Hematopoietic multipotent progenitor cell treated with erythropoietin and hydrocortisone succinate and interleukin-3 and kit ligand, for 8 days (in vitro differentiated cells): ENCODE measurements at places on chromosomes 11 and 22.

DNA sequence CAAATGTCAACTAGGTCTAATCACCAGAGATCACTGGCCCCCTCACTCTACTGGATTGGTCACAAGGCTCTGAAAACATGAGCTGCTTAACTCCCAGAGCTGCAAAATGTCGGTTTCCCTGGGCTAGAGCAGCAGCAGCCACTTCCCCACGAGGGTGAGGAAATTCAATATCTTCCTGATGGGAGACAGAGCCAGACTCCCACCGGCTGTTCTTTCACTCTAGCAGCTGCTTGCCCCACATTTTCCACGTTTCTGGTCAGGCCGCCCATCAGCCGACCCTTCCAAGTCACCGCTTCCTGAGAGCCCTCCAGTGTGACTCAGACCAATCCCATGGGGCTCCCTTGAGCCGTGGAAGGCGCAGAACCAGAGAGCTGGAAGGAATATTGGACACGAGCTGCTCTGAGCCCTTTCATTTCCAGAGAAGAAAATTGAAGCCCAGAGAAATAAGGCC, 227.0 kb downstream of the ADAMTS15 start:
- DNase-seq, result no peak

- no peak for DNase-seq
Measured at GRCh38 chr11:65445604-65446445, 23.2 kb downstream of the NEAT1 start.

- DNase-seq, result peak; percentile 78
Measured at GRCh38 chr22:37020192-37020479, 594 bp downstream of the MPST start.

DNA sequence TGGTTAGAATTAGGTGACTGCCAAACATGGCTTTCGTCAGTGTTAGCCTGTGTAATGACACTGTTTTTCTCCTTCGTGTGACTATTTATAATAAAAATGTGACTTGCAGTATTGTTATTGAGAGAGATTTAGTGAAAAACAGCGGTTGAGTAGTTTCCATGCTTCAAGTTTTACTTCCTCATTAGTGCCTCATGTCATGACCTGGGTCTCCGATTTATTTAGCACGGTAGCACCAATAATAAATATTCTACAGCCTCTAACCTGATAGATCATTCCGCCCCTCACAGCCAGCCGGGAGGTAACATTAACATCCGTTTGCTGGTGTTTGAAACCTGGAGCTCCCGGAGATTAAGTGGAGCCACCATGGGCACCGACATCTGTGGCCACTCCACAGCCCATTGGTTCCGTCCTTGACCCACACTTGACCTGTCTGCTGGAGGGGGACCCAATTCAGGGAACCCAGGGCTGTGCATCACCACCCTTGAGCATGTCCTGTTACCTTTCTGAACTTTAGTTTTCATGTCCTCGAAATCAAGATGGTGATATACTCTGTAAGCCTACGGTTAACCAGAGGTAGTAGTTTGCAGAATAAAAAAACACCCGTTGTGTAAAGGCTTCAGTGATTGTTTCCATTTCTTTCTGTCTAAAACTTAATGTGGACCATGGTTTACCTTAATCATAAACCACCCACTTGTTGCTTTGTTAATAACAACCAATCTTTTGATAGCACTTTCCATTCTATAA, 104.1 kb downstream of the ATXN10 start:
- no peak for DNase-seq

- no peak for DNase-seq
Measured at GRCh38 chr11:33323421-33323820, 66.2 kb downstream of the HIPK3 start.

GRCh38 chr22:36332623-36333332, 55.0 kb downstream of the MYH9 start:
- peak; percentile 64 for DNase-seq

- DNase-seq, result no peak
Measured at GRCh38 chr11:48098024-48098423, 117.7 kb downstream of the PTPRJ start.

DNA sequence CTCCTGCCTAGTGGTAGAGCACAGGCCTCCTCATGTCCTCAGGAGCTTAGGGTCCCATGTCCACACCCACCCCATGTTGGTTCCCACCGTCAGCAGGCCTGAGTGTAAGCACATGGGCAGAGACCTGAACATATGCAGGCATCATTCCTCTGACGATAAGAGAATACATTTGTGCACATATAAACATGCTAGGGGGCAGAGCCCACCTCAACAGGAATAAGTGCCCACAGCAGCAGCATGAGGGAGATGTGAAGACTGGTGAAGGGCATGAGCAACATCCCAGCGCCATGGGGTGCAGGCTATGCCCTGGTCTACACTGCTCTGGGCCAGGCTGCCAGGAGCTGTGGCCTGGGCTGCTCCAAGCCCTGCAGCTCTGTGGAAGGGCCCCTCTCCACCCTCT, 16.9 kb downstream of the ADORA2A start:
- DNase-seq, result no peak

DNA sequence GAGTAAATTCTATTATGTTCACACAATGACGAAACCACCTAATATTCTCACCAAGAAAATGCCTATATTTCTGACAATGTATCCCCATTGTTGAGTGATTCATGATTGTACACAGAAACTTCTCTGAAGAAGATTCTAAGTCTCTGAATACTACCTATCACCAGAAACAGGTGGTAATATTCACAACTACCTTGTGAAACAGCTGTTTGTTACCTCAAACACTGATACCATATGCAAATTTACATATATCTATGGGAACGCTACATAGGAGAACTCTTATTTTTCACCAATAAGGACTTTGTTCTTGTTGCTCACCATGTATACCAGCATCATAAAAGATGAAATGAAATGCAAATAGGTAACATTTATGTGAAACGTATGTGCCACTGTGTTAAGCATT, 59.3 kb downstream of the PDGFD start:
- no peak for DNase-seq

DNA sequence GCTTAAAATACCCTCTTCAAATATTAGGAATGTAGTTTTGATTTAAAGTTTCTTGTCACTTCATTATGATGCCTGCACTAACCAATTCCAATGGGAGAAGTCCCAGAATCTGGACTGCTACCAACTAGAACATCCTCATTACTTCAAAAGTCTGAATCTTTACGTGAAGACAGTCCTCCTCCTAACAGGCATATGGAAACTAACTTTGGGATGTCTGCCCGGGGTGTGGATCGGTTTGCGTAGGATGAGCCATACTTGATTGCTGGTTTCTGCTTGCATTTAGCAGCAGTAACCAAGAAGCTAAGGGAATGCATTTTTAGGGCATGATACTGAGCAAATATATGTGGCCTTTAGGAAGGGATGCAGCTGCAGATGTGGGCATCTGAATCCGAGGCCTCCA, 177.1 kb downstream of the LRRC4C start:
- no peak for DNase-seq

DNA sequence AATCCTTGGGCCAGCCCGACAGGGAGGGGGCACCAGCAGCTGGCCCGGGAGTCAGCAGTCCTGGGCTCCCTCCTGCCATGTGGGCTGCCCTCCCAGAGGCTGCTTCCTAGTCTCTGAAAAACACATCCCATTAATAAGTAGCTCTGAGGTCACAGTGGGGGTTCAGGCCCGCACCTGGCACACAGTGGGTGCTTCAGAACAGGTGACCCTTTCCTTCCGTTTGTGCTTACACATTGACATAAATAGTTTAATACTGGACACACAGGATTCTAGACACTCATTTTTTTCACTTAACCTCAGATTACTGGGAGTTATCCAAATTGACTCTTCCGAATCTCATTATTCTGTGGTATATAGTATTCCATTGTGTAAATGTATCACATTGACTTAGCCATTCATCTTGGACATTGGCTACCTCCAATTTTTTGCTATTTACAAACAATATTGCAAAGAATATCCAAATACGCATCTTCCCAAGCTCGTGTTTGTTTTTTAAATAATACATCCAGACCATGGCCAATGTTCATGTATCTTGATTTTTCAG, 474 bp upstream of the CHADL start:
- DNase-seq, result no peak

- DNase-seq, result no peak
Measured at GRCh38 chr11:101438126-101438525, 145.7 kb downstream of the TRPC6 start.

- no peak for DNase-seq
Measured at GRCh38 chr11:26070714-26071380, 261.1 kb upstream of the ANO3 start.

DNA sequence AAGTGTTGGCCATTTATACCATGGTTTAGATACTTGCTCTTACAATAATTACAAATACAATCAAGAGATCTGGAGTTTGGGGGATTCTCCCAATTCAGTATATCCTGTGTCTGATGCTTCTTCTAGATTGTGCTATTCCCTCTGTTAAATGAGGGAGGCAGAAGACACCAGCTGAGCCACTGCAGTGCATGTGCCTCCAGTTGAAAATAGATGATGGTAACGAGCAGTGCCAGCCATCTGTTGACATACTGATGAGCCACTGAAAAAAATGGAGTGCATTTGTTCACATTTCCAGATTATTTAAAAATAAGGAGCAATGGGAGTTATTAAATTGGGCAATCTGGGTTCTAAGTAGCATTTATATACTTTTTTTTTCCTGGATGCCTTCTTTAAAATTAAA, 1428.0 kb upstream of the TENM4 start:
- DNase-seq, result no peak

DNA sequence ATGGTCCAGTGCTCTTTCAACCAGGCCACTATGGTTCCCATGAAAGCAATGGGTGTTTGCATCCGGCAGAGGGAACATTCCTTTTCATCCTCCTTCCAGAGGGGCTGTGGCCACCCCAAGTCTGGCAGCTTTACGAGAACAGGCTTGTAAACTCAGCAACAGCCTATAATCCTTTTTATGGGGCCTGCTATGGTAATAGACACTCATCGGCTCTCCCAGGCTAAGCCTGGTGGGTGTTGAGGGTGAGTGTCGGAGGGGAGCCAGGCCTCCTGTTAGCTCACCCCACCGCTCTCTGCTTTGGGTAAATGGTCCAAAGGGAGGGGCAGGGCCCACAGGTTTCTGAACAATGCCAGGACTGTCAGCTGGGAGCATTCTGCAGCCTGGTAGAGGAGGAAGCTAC, 111.6 kb upstream of the CD82 start:
- no peak for DNase-seq

GRCh38 chr11:113119074-113119473, 157.9 kb downstream of the NCAM1 start:
- DNase-seq, result no peak

GRCh38 chr11:119338318-119338890, 2.3 kb downstream of the C1QTNF5 start:
- DNase-seq, result peak; percentile 77

DNA sequence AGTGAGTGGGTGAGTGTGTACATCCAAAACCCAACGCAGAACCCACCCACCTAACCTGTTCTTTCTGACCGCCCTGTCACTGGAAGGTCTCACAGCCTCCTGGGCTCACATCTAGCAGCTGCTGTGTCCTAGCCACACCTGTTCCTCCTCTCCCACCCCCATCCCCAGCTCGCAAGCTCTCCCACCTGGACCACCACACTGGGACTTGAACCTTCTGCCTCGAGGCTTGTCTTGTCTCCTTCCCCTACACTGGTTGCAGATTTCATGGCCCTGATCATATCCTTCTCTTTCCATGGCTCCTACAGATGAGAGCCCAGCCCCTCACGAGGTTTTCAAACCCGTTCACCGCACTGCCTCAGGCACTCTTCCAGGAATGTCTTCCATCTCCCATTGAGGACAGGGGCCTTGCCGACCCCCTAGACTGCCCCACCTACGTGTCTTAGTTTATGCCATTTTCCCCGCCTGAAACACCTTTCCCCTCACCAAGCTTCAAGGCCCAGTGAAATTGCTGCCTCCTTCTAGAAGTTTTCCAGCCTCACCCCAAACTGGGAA, 6.7 kb downstream of the IFITM10 start:
- no peak for DNase-seq

DNA sequence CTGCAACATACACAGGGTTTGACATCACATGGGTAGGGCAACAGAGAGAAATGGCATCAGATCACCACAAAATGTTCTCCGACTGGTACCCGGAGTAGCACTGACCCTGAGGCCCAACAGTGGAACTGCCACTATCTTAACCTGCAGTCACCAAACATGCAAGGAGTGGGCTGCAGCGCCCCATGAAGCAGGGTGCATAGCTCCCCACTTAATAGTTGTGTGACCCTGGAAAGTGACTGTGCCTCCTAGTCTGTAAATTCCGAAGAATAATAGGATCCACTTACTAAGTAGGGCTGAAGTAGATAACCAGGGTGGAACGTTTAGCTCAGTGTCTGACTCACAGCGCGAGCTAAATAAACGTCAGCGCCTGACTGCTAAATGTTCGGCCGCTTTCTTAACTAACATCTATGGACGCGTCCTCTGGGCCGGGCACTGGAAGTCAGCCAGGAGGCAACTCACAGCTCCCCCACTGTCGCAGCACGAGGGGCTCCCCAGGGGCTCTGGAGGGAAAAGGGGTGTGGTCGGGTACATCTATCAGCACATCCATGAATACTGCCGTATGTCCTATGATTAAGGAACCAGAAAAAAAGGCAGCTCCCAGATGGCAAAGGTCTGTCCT, 777 bp downstream of the LTO1 start:
- peak; percentile 76 for DNase-seq

DNA sequence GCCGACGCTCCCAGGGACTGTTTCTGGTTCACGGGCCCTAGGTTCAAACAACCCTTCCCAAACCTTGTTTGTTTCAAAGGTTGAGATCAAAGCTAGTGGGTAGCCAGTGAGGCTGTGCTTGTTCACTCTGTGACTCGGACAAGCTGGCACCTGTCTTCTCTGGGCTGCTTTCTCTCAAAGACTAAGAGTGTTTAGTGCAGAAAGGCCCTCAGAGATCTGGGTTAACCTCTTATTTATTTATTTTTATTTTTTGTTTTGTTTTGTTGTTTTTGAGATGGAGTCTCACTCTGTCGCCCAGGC, 13.0 kb upstream of the MALAT1 start:
- DNase-seq, result no peak

DNA sequence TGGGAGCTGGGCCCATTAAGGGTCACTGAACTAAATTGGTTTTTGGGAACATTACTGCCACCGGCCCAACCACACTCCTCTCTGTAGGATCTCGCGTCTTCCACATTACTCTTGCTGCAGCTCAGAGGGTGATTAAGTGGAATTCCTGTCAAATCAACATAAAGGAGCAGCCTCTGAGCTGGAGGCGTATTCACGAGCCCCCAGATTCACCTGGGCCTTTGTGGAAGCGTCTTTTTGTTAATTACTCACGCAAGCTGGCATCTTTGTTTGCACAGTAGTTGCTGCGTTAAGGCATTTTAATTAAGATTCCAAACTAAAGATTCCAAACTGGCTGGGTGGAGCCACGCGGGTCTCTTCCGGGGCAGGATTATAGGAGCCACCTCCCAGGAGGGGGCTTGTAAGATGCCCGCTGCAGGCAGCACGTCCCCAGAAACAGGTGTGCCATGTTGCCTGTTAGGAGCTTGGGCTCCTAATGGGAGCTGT, 21.5 kb upstream of the RFPL3 start:
- DNase-seq, result no peak

DNA sequence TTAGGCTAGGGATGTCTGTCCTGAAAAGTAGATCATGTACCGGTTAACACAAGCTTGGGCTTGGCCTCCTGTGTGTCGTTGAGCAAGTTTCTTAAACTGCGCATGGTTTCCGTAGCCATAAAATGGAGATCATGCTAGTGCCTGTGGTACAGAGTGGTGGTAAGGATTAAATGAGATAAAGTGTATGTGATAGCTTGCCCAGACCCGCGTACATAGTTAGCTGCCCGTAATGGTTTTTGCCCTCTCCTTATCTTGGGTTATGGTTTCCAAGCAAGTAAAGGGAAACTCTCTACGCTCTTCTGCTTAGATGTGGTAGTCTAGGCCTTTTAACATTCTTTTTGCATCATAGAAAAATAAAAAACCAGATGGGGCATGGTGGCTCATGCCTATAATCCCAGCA, 11.0 kb upstream of the PTPRJ start:
- peak; percentile 35 for DNase-seq

- no peak for DNase-seq
Measured at GRCh38 chr11:69956669-69957190, 121.4 kb upstream of the ANO1 start.
